ENCODE measurements at places on chromosomes 1 and 21.

GRCh38 chr1:56540467-56540866 is 38.9 kb downstream of the PLPP3 start:
- DNase-seq: no peak

GRCh38 chr1:197067457-197067818 is 378 bp upstream of the F13B start:
- DNase-seq: no peak

GRCh38 chr1:22139066-22139594 is 3.8 kb downstream of the WNT4 start:
- no peak for DNase-seq

DNA sequence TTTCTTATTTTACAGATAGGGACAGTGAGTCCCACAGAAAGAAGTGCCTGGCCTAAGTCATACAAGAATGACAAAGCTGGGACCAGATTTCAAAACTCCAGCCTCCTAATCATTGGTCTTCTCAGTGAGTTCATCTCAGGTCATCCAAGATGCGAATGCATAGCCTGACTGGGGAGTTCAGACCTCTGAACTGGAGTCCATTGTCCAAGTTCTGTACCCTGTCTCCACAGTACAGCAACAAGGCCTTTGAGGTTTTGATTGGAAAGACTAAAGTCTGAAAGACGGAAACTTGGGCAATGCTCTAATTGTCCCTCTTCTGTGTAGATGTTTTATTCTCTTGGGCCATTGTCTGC is 62.0 kb downstream of the TNN start:
- DNase-seq: no peak

GRCh38 chr1:107707111-107707510 is 257.9 kb downstream of the VAV3 start:
- no peak for DNase-seq

- no peak for DNase-seq
Measured at GRCh38 chr1:110384581-110385321, 6.1 kb downstream of the SLC16A4 start.

- DNase-seq: no peak
Measured at GRCh38 chr1:99771513-99771918, 5.1 kb upstream of the FRRS1 start.

- DNase-seq: no peak
Measured at GRCh38 chr21:37855271-37855646, 61.0 kb downstream of the KCNJ6 start.

DNA sequence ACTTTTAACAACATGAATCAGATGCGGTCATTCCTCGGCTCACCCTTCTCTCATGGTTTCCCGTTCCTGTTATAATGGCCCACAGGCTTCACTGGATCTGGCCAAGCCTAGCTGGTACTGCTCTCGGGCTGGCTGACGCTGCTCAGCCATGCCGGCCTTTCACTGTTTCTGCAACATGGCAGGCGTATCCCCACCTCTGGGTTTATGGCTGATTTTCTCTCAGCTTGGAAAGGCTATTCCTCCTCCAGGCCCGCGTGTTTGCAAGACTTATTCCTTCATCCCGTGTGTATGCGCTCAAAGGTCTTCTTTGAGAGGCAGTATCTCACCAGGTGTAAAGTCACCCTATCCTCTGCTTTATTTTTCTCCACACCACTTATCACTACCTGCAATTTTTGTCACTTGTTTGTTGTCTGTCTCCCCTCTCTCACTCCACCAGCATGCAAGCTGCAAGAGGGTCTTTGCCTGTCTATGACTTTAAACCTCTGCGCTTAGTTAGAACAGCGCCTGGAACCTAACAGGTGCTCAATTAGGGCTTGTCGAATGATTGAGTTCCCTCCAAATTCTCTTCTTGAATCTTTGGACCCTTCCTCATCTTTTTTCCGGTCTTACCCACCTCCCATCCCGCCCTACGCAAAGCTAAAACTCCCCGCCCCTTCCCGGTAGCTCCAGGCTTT is 491 bp upstream of the RAP1A start:
- no peak for DNase-seq

- DNase-seq: no peak
Measured at GRCh38 chr21:46248422-46248782, 19.8 kb upstream of the LSS start.

DNA sequence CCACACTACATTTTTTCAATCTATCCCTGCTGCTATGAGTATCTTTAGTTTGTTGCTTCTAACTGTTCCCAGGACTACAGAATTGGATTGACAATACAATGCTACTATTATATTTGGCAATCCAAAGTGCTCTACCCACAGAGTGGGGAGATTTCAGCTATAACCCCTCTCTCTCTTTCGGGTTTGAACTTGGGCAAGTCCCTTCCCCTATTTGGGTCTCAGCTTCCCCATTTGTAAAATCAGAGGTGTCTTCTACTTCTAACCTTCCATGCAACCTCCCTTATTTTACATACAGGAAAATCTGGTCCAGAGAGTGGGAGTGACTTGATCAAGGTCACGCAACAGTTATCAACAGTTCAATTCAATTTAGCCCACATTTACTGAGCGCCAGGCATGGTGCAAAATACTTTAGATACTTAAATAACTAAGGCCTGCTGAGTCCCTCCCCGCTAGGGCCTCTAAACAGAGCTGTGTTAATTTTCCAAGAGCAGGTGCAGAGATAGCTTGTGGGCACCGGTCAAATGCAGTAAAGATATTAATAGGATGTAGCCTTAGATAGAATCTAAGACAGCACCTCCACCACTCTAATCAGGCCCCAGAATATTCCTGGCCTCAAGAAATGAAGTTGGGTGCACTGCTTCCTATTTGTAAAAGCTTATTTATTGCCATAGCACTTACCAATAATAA is 9.4 kb upstream of the GPX7 start:
- DNase-seq: no peak

DNA sequence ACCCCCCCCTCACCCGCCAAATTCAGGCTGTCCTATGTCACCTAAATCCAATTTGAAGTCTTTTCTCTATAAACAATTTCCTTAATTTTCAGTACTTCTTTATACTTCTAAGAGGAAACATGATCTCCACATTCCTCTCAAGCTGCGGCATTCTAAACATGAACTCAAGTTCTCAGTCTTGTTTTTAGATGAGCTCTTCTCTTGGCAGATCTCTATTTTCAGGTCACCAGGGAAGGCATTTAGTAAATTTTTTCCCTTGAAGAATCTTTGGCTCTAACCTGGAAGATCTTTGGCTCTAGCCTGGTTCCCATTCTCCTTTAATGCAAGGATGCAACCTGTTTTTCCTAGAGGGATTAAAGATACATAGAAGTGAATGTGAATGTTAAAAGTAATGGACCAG is 193.4 kb downstream of the ATG4C start:
- no peak for DNase-seq

DNA sequence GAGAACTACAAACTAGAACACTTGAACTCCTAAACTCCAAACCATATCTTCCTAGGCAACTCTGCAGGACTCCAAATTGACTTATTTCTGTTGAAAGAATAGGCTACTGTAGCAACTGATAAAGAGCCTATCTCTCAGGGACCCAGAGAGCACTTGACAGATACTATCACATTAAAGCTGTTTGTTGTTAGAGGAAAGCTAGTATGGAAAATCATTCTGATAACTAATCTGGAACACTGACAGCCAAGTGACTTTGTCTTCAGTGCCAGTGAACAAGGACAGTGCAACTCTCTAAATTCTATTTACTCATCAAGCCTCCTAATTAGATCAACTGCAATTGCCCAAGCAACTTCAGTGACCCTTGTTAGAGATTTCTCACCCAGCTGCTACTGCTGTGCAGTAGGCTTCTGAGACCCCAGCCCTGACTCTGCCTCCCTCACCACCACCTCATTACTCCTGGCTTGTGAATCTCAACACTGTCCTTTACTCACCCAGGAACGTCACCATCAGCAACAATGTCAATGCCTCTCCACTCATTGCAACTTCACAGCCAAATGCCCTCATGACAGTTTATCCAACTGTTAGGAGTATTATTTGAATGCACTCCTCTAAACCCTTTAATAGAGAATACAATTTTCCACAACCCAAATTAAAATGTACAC is 7.4 kb upstream of the RGS13 start:
- DNase-seq: no peak

DNA sequence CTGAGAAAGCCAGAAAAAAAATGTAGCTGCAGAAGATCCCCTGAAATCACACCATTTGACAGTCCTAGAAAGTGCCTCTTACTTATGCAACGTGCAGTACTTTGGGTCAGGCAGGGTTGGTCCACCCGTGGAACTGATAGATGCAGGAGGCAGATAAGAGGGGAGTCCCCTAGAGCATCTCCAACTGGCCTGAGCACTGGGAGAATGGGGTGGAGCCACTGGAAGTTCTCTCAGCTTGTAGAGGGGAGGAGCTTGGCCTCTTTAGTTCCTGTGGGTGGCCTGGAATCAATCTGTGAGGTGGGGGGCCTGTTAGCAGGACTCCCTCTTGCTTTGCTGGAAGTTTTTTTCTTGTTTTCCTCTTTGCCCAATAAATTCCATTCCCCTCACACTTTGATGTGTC is 335.7 kb upstream of the NCAM2 start:
- DNase-seq: no peak

DNA sequence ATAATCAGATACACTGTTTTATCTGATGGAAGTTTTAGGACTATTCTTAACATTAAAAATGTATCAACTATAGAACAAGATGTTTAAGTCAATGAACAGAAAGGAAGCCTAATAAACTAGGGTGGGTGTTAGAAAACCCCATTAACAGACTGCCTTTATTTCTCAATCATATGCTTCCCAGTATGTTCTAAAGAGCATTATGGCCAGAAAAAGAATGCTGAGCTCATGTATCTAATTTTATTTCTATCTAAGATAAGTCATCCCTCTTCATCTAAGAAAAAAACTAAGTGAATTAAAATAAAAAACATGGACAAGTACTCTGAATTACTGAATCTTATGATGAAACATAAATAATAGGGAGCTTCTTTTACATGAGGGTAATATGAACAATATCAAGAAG is 86.5 kb upstream of the TTC39A start:
- DNase-seq: no peak

DNA sequence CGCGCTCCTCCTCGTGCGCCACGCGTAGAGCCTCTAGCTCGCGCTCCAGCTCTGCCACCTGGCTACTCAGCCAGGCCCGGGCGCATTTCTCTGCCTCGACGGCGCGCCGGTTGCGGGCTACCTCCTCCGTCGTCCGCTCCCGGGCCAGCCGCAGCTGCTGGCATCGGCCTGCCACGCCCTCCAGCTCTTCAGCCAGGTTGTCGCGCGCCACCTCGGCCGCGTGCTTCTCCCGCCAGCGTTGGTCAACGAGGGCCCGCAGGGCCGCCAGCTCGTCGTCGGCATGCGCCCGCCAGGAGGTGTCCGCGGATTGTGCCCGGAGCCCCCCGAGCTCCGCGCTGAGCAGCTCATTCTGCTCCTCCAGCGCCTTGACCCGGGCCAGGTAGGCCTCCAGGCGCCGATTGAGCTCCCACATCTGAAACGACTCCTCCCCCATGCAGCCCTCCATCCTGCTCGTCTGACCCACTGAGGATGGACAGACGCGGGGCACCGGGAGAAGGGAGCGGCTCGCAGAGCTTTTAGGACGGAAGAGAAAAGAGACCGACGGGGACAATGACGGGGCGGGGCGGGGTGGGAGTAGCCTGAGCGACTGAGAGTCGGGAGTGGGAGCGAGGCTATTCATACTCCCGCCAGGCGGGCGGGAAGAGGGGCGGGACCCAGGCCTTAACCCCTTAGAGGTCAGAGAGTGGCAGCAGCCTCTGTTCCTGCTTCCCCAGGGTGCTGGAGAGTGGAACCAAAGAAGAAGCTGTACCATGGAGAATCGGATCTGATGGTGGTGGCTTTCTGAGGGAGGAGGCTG is at the start of gene NES:
NES (minus strand) TSS at position 588 of the 796 bp plus-strand sequence; CDS start at position 445, 143 bp downstream.
- DNase-seq: no peak

DNA sequence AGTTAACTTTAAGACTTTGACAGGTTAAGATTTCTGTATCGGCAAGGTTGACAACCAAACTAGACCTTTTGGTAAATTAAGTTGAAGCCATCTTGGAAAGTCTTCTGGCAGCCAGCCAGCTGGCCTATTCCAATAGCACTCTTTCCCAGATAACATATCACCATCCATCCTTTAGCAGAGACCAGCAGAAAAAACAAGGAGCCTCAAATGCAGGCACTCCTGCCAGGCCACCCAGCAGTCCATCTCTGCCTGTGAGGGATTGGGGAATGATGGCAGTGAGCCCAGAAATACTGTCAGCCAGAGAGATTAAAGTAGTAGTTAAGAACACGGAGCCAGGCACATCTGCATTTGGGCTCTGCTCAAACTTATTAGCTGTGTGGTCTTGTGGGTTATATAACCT is 19.4 kb downstream of the ZBTB40 start:
- DNase-seq: no peak

DNA sequence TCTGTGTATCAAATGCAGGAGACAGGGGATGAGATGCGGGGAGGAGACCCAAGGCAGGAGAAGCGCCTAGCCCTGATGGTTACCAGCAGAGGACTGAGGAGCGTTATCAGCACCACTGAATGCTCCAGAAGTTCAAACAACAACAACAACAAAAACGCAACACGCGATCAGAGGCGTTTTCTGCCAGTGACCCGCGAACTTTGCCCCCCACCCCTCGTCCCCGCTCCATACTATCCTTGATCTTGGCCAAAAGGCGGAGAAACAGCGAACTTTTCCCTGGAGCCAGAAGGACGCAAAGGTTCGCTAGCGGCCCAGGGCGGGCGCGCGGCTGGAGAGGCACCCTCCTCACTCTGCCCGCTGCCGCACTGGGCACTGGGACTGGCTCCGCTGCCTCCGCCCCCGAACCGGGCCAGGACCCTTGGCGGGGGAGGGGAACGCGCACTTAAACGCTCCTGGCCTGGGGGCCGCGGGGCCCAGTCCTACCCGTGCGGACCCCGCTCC is 699 bp downstream of the ECHDC2 start:
- DNase-seq: no peak

DNA sequence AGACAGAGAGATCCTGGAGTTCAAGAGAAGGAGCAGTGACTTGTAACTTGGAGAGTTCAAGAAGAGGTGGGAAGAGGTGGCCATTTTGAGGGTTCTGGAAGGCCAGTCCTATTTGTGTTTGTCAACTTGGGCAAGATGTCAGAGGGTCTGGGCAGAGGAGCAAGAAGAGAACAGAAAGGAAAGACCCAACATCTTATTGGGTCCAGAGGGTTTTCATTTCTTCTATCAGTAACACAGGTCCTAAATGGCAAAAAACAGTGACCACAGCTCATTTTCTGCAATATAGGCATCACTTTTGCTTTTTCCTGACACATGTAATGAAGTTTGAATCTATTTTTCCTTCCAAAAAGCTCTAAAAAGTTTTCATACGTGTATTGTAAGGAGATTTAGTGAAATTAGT is 38.3 kb upstream of the MAP10 start:
- DNase-seq: no peak

- DNase-seq: no peak
Measured at GRCh38 chr1:18470671-18471355, 9.9 kb upstream of the KLHDC7A start.

- no peak for DNase-seq
Measured at GRCh38 chr1:161012420-161012819, 8.5 kb downstream of the F11R start.

DNA sequence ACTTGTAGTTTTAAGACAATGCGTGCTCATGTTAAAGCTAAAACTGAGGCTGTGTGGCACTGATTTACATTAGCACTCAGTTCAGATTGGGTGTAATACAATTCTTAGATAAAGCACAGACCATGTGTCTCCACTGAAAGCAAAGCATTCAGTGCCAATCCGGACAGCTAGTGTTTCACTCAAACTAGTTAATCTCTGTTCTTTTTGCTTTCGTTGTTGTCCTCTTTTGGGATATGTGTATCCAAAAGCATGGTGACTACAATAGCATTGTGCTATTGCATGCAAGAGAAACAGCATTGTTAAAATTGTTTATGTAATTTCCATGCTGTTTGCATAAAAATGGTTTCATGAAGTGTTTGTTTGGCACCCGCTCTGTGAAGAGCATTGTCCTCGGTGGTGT is 54.6 kb downstream of the F3 start:
- no peak for DNase-seq

- no peak for DNase-seq
Measured at GRCh38 chr1:54842206-54842915, 41.2 kb upstream of the TTC22 start.
